ENCODE measurements at places on chromosomes 4 and X.

GRCh38 chrX:68163441-68163840 is 269.9 kb downstream of the OPHN1 start:
- no peak for DNase-seq

- no peak for DNase-seq
Measured at GRCh38 chrX:105870445-105870844, 48.1 kb downstream of the NRK start.

DNA sequence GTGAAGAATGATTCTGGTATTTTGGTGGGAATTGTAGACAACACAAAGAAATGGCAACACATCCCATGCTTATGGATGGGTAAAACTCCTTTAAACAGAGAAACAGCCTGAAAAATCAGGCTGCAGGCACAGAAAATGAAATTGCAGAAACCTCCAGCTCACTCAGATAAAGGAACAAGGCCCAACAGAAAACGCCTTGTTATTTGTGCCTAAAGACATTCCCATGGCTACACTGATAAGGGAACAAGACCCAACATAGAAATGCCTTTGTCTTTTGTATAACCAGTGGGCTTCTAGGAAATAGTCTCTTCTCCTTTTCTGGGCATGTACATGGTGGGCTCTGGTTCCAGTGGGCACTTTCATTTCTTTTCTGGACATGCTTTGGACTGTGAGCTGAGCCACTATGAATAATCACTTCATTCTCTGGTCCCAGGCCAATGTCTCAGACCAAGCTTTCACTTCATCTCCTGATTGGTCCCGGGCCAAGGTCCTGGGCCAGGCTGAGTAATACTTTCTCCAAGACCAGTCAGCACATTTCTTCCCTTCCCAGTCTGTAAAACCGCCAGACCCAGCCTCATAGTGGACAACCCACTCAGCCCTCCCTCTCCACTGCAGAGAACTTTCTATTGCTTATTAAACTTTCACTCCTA is 160.5 kb downstream of the TBX22 start:
- DNase-seq, result no peak

DNA sequence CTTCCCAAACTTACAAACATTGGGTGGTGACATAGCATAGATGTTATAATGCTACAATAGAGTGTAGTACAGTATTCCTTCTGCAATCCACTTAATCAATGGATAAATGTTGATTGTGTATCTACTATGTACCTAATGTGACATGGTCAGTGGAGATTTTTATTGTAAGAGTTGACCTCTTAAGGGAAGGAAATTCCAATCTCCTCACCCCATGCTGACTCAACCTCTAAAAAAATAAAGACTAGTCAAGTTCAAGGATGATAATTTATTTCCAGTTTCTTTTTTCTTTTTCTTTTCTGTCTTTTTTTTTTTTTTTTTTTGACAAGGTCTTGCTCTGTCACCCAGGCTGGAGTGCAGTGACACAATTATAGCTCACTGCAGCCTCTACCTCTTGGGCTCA is 206.5 kb upstream of the STS start:
- no peak for DNase-seq

DNA sequence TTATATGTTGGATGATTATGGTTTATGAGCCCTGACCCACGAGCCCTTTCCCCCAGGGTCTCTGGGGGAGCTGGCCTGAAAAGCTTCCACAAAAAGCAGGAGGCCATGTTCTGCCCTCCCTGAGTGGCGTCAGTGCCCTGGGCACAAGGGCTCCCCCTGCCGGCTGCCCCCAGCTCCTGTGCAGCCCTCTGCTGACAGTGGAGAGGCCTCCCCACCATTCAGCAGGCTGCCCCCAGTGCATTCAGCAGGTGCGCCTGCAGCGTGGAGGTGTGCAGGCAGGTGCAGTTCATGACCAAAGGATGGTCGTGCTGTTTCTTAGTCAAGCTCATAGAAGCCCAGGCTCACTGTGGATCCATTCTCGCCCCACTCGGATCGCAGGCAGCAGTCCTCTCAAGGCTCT is 12.5 kb upstream of the S100P start:
- DNase-seq, result no peak

GRCh38 chr4:1985780-1986577 is 22.8 kb downstream of the NELFA start:
- no peak for DNase-seq

- no peak for DNase-seq
Measured at GRCh38 chrX:5748586-5749150, 480.0 kb downstream of the NLGN4X start.

GRCh38 chrX:20311505-20311904 is 44.8 kb upstream of the RPS6KA3 start:
- DNase-seq, result no peak

- peak; percentile 53 for DNase-seq
Measured at GRCh38 chrX:71178908-71179307, 34.3 kb downstream of the NLGN3 start.

- DNase-seq, result no peak
Measured at GRCh38 chr4:110567214-110567613, 55.7 kb downstream of the PITX2 start.

GRCh38 chr4:34649716-34650115 is 1594.6 kb downstream of the ARAP2 start:
- DNase-seq, result no peak

DNA sequence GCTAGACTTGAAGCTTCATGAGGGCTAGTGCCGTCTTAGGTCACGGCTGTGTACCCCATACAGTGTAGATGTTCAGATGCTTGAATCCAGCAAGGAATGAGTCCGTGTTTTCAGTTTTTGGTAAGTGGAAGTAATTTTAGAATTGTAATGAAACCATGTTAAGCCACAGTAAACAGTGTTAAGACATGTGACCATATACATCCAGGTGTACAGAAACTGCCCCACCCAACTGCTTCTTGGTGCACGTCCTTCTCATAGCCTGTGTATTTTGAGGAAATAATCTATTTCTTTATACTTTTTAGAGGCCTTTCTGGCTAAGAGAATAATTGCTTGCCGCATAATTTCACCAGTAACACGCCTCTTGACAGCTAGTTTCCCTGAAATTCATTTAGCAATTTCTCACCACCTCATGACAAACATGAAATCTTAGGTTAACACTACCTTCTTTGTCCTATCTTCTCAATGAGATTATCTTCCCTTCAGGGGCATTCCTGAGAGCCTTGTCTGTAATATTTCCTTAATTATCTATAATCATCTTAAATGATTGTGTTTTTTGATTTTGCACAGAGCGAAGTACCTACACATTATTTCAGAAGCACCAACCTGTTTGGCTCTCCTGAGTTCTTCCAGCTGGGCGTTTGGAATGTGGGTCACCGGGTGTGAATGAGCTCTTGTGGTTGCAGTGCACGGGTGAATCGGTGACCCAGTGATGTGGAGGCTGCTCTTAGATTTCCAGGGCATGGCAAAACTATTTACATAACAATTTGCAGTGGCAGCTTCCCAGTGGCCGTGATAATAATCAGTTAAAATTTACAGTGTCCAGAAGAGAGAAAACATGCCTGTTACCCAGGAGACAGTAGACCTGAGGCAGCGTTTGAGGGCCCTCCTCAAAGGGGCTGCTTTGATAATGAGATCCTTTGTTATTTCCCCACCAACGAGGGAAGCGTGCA is 50.2 kb upstream of the TADA2B start:
- DNase-seq, result no peak

GRCh38 chr4:6106156-6106555 is 87.9 kb upstream of the C4orf50 start:
- DNase-seq, result no peak

DNA sequence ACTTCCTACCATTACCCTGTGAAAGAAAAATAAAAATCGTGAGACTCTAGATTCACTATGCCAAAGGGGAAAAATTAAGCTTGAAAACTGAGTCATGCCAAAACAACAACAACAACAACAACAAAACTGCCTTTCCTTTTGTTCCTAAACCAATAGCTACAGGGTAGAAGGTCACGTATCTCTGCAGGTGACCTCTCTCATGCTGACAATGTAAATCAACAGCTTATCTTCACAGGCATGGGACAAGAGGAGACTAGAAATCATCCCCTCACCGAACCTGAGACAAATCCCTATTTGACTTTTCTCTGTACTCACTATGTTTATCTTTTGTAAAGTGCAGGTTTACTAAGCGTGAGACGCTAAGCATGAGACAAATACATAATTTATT is 20.5 kb upstream of the AADAT start:
- no peak for DNase-seq

DNA sequence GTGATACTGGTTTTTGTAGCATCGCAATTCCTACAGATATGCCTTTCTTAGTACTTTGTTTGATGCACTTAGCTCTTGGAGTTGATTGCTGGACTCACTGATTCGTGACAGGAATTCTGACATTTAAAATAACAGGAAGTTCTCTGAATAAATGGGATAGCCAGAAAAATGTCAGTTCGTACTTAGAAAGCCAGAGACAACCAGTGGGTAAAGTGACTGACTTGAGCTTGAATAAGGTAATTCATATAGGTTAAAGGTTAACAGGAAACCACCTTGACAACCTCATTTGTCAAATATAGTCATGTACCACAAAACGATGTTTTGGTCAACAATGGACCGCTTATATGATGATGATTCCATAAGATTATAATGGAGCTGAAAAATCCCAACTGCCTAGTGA is 181.4 kb downstream of the RPA4 start:
- no peak for DNase-seq

DNA sequence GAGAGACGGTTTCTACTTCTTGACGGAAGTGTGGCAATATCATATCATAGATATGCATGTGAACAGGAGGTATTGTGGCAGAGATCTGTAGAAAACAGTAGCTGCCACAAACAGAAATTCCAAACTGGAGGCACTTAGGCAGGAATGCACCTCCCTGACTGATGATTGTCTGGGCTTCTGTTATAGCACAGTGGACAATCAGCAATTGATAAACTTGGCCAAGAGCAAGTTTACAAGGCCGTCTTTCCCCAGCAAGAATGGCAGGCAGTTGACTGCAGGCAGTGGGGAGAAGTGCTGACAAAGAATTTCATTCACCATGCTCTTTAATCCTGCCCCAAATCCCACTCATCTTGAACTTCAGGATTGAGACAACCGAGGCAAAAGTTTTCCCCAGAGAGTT is 114.4 kb upstream of the STOX2 start:
- DNase-seq, result no peak

GRCh38 chr4:153089742-153090141 is 114.5 kb upstream of the TRIM2 start:
- no peak for DNase-seq

- no peak for DNase-seq
Measured at GRCh38 chrX:136691028-136691809, 43.3 kb downstream of the CD40LG start.

- no peak for DNase-seq
Measured at GRCh38 chrX:84118769-84119168, 69.2 kb downstream of the RPS6KA6 start.

- DNase-seq, result no peak
Measured at GRCh38 chr4:101271516-101271915, 75.8 kb downstream of the PPP3CA start.

- no peak for DNase-seq
Measured at GRCh38 chr4:123479944-123480343, 83.3 kb downstream of the SPRY1 start.

DNA sequence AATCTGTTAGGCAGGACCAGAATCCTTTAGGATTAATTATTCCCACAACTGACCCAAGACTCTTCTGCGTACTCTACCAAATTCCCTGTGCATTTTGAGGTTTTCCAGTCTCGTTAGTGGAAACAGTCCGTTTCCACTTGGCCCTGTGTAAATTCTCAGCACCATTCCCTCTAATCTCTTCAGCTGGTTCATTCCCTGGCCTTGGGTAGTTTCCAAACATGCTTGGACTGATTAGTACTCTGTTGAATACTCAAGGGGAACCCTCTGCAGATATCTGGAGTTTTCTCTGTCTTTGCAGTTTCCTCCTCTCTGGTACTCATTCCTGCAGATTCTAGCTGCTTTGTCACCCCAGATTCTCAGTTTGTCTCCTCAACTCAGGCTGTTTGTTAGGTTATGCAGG is 80.4 kb downstream of the ZFX start:
- DNase-seq, result no peak

DNA sequence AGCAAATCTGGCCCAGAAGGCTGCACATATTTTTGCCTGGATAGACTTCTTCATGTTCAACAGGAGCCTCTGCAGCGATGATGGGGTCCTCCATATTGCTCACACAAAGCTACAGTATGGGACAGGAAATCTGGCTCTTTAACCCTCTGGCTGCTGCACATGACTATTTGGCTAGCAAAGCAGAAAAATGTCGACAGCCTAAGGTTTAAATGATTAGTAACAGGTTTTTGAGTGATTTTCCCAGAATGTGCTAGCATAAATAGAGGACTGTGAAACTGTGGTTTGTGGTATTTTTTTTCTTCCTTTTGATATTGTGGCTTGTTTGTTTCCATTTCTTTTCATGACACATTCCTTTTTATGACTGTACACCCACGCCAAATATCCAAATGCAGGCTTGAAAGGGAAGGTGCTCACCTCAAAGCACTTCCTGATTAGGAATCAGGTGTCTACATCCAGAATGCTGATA is 120.2 kb upstream of the GK2 start:
- no peak for DNase-seq

GRCh38 chr4:143668930-143669552 is 31.4 kb downstream of the FREM3 start:
- no peak for DNase-seq

- DNase-seq, result no peak
Measured at GRCh38 chr4:180190382-180190781, 2052.8 kb upstream of the TENM3 start.

DNA sequence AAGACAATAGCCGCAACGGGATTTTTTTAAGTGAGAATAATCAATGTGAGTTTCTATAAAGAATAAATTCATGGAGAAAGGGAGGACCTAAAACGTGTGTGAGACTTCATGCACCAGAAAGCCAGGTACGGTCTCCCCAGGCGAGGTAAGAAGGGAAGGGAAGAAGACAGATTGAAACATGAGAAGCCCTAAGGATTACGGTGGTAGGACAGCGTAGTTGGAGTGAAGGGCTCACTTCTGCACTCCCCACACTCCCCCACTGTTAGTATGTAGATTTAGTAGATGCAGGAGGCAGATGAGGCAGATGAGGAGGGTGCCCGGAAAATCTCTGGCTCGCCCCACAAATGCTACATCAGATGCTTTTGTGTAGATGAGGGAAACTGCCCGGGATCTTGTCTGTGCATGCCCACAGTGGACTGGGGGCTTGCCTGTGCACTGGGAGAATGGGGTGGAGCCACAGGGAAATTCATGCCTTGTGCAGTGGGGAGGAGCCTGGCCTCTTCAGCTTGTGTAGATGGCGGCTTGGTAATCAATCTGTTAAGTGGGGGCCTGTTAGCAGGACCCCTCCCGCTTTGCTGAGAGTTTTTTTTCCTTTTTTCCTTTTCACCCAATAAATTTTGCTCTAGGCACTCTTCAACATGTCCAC is 1544.5 kb upstream of the TENM3 start:
- DNase-seq, result no peak

- peak; percentile 93 for DNase-seq
Measured at GRCh38 chrX:283115-283845, 2.1 kb downstream of the PLCXD1 start.

- DNase-seq, result no peak
Measured at GRCh38 chr4:34181311-34181841, 2062.9 kb downstream of the ARAP2 start.
